ENCODE measurements at places on chromosomes 4 and X.

GRCh38 chr4:25310066-25310802 is 2.3 kb upstream of the ZCCHC4 start:
- DNase-seq = no peak

GRCh38 chr4:2836391-2836859 is 7.2 kb upstream of the ADD1 start:
- DNase-seq = no peak

GRCh38 chr4:24471486-24472160 is 112.7 kb downstream of the DHX15 start:
- DNase-seq = no peak

DNA sequence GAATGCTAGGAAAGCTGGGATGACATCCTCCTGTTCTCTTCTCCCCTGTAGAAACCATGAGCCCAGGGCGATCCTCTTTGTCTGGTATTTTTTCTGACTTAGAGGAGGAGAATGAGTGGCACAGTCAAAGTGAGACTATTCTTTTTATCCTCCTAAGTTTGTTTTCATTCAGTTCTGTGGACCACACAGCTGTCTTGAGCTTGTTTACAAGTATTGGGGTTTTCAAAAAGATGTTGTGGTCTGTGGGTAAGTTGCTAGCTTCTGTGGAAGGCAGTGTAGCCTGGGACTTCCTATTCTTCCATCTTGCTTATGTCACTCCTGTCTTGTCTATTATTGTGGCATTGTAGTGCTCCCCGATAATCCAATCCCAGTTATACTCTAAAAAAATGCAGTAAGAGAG is 223.0 kb downstream of the PAPSS1 start:
- no peak for DNase-seq

- DNase-seq = no peak
Observed at GRCh38 chrX:23052324-23052723, 52.6 kb downstream of the DDX53 start.

- peak; percentile 28 for DNase-seq
Observed at GRCh38 chr4:150033901-150034300, 44.3 kb upstream of the DCLK2 start.

- no peak for DNase-seq
Observed at GRCh38 chrX:125005863-125006262, 313.8 kb upstream of the TEX13C start.

DNA sequence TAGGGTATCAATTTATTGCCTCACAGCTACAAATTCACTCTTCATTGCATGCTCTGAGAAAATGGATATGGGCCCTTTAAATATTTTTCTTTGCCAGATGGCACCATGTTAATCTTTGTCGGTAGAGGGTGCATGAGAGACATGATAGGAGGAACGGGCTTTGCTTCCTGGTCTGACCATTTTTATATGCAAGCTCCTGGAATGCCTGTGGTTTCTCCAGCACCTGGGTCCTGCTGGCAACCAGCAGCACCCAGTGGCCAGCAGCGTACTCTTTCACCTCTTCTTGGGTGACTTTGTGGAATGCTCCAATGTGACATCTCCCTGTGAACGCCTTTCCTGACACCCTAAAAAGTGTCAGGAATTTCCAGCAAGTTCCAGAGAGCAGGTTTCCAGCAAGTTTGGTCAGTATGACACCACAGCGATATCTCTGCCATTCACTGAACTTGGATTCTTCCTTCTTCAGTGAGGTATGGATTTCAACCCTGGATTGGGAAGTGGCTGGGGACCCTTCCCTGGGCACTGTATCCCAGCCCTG is 140.3 kb upstream of the PGRMC2 start:
- DNase-seq = no peak

- DNase-seq = no peak
Observed at GRCh38 chr4:76494243-76494642, 59.2 kb downstream of the SHROOM3 start.

DNA sequence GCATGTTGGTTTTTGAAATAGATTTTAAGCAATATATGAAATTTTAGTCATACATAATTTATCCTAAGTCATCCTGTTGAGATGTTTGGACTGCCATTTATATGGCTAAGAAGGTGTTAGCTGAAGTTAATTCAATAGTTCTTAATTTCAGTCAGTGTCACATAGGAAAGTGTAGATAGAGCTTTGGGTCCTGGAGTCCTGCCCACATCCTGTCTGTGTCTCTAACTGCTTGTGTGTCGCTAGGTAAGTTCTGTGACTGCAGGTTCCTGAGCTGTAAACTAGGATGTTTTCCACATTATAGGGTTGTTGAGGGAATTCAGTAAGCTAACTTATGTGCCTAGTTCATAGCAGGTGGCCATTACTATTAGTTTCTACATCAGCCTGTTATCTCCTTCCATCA is 20.7 kb downstream of the OFD1 start:
- no peak for DNase-seq

DNA sequence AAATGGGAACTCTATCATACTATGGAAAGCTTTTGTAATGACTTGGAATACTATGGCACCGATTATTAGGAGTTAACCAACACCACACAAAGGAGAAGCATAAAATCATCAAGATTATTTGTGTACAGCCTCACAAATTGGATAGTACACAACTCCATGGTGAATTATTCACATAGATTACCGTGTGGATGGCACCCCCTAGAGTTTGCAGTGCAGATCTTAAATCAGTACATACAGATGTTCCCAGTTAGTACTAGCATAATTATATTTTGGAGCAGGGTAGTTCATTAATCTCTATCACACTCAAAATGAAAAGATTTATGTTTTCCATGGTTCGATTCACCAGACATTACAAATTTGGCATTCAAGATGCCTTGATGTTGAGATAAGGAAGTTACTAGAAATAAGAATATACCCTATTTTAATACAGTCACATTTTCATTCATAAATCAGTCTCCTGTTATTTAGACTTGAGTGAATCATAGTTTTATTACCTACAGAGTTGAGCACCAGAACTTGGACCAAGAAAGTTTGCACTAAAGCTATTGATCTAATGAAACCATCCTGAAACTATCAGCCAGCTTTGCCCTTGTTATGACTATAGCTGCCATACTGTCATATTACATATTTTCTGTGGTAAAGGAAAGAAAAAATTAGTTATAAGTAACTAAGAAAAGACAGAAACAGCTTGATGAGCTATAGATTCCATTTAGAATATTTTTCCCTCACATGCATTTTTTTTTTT is 531.8 kb downstream of the GLUD2 start:
- no peak for DNase-seq

- DNase-seq = no peak
Observed at GRCh38 chr4:135197641-135198040, 996.1 kb upstream of the PABPC4L start.

DNA sequence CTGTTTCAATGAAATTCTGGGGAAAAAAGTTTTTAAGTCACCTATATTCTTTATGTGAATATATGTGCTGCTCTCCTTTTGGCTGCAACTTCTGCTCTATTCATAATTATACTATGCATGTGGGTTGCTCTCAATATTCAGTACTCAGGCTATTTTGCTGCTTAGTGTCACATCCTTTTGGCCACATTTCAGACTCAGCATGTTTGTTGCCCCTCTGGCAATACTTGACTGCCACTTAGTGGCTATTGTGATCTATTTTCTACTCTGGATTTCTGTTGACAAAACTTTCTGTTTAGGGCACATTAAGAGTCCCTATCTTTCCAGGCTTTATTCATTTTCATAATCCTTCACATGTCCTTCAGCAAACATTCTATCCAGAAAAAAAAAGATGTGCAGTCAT is 15.8 kb upstream of the CT45A1 start:
- DNase-seq = no peak

DNA sequence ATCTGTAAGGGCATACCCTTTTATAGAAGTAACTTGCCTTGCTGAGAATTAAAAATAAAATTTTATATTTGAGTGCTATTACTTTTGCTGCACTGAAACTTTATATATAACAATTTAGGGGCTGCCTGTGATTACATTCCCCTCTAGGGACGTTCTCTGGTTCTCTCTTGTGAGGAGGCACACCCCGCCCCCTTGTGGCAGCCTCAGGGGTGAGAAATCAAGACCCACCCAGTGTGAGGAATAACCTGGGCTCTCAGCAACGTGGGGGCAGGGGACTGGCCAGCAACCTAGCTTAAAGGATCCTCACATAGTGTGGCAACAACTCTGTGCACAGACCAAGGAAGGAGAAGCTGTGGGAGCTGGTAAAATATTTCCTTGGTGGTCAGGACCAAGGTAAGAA is 43.7 kb downstream of the MAGEA9 start:
- DNase-seq = no peak

GRCh38 chrX:50618788-50619558 is 148.3 kb upstream of the DGKK start:
- DNase-seq = no peak

GRCh38 chr4:47478804-47479203 is 6.3 kb upstream of the ATP10D start:
- no peak for DNase-seq

- DNase-seq = no peak
Observed at GRCh38 chr4:118033148-118034052, 886 bp upstream of the NDST3 start.

DNA sequence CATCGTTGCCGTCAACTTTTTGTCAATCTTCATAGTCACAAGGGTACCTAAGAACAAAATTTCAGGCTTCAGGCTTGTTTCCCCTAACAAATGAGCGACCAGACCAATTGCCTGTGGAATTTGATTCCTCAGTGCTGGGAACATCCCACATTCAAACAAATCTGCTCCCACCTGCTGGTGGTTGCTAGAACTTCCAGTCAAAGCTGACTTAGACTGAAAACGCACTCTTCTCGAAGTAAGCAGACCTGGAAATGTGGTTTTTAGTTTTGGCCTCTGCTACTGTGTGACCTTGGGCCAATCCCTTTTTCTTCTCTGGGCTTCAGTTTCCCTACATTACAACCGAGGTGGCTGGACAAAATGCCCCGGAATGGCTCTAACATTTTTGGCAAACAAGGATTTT is 1.8 kb upstream of the GABRQ start:
- DNase-seq = peak; percentile 25

- no peak for DNase-seq
Observed at GRCh38 chr4:15003401-15003890, 1.2 kb downstream of the CPEB2 start.

- peak; percentile 33 for DNase-seq
Observed at GRCh38 chrX:47483306-47484268, 565 bp upstream of the ZNF41 start.

DNA sequence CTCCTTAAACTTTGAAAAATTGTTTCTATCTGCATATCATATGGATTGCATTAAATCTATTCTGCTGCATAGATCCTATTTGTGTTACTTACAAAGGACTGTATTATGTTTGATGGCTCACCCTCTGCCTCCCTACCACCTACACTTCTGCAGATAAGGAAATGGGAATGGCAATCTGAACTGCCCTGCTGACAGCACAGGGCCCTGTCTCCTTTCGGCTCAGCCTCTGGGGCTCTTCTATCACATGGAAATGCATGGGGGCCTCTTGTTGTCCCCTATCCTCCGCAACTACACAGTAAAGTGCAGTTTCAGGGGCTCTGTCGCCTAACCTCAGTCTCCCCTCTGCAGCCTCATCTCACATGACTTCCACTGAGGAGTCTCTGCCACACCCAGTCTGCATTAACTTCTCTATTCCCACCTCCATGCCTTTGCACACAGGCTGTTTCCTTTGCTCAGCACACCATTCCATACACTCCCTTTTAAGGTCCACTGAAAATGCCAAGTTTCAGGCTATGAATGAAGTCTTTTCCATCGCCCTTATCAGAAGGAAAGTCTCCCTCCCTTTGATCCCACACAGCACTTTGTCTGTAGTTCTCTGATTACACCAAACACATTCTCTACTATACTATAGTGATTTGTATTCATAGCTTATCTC is 12.5 kb downstream of the RELL1 start:
- DNase-seq = no peak

DNA sequence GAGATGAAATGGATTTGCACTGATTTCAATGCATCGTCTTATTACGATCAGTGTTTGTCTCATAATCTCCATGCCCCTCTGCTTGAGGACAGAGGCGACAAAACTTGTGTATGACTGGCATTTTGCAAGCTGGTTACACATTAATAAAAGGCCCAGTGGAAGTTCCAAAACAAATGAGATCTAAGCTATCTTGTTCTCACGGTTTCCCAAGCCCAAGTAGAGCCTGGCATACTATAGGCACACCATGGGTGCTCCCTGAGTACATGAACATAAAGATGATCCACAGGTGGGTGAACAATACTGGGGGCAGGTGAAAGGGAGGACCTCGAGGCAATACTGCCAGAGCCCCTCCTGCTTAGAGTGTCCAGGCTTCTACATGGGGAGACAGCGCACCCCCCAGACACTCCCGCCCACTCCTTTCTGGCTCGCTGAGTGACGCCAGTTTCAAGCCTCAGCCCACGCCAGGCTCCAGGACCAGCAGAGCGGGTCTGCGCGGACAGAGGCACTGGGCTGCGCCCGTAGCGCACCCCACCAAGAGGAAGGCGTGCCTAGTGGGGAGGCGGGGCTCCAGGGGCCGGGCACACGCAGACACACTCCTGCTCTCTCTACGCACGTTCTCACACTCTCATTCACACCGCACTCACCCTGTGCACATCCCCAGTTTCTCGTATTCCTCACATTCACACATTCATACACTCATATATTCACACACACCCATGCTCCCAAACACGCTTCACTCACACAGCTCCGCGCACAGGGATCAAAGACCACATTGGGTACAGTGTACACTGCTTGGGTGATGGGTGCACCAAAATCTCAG is 8.9 kb upstream of the GSX2 start:
- peak; percentile 28 for DNase-seq

- no peak for DNase-seq
Observed at GRCh38 chrX:14354521-14354920, 174.8 kb upstream of the GLRA2 start.

DNA sequence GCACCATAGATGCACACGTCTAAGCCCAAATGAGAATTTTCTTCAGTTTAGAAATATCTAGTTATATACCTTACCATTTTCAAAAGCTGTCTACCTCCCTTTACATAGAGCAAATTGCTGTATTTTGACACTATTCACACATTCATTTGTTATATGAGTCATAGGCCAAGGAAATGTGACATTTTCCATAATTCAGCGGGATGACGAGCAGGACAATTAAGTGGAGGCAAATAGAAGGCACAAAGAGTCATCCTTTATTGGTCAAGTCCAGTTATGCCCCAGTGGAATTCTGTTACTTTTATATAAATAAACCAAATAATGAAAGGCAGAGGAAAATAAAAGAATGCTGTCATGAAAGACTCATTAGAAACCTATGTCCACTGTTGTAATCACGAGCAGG is 27.9 kb downstream of the FGF13 start:
- no peak for DNase-seq

- DNase-seq = no peak
Observed at GRCh38 chr4:106893903-106894302, 142.2 kb downstream of the DKK2 start.

GRCh38 chrX:110146521-110146920 is 143.6 kb downstream of the TMEM164 start:
- peak; percentile 14 for DNase-seq

- no peak for DNase-seq
Observed at GRCh38 chrX:19790829-19791228, 96.6 kb downstream of the SH3KBP1 start.

DNA sequence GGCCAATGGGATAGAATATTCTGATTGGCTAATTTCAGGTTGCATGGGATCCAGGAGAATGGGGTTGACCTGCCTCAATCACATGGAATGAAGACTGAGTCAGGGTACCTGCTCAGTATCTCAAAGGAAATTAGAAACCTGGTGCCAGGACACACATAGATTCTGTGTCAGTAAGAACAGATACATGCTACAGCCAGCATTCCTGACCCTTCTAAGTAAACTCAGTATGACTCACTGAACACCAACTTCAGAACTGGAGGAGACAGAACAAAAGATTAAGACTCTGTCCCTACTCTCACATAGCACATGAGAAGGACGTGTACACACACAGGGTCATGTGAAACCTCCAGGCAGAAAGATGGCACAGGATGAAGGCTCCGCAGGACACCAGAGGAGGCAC is 54.5 kb downstream of the FAM184B start:
- DNase-seq = no peak

GRCh38 chrX:145292218-145292617 is 44.9 kb downstream of the SPANXN1 start:
- no peak for DNase-seq
